AG04450 (cell line): ENCODE measurements at places on chromosomes 3 and 15.
A peak's percentile ranks its signal among the peaks of the same experiment; 100 is the strongest.

DNA sequence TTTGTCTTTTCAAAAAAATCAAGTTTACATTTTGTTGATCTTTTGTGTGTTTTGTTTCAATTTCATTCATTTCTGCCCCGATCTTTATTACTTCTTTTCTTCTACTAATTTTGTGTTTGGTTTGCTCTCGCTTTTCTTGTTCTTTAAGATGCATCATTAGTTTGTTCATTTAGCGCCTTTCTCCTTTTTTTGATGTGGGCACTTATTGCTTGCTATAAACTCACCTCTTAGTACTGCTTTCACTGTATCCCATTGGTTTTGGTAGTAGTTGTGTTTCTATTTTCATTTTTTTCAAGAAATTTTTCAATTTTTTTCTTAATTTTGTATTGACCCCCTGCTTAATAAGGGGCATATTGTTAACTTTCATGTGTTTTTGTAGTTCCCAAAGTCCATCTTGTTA lies 34.4 kb downstream of the PRKCI start:
- no peak for DNase-seq

GRCh38 chr3:30245858-30246622 lies 360.4 kb upstream of the TGFBR2 start:
- no peak for DNase-seq

GRCh38 chr3:13025778-13026518 lies 47.3 kb downstream of the IQSEC1 start:
- no peak for DNase-seq

GRCh38 chr3:16130066-16130465 lies 44.4 kb upstream of the GALNT15 start:
- DNase-seq = peak; percentile 63

DNA sequence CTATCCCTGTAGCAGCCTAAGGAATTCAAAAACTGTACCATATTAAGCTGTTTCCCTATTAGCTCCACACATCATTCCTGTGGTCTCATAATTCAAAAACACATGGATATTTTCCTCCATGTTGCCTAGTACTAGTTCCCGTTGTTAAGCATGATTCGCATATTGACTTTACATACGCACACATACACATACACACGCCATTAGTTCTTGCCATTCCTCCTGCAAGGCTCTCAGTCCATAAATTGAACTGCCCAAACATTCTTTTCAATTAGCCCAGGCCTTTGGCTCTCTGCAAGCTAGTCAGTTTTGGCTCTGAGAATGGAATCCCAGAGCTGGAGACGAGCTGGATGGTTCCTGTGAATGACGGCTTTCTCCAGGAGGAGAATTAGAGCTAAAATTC lies 57.2 kb upstream of the RAD18 start:
- no peak for DNase-seq

DNA sequence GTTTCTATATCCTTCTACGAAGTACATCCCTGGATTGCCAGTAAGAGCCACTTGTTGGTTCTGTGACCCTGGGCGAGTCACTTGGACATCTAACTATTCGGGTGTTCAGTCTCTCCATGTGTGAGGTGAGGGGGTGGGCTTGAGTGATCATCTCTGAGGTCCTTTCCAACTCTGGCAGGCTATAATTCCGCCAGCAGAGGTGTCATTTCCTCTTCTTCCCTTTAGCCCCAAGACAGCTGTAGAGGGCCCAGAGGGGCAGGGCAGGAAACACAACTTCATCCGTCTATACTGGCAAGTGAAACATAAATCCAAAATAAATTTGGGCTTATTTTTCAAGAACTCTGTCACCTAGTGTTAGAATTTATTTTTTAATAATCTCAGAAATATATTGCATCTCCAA lies 38.1 kb downstream of the C2CD4A start:
- DNase-seq = no peak

DNA sequence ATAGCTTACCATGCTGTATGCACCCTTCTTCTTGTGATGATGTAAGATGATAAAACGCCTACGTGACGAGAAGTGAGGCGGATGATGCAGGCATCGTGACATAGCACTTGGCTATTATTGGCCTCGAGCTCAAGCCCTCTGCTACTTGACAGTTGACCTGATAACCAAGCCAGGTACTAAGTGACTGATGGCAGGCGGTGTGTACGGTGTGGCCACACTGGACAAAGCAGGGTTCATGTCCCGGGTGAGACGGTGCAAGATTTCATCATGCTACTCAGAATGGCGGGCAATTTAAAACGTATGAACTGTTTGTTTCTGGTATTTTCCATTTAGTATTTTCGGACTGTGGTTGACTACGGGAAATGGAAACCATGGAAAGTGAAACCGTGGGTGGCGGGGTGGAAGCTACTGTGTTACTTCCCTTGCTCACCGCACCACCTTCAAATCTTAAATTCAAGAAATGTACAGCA lies 57.7 kb downstream of the SLC12A8 start:
- DNase-seq = no peak

GRCh38 chr3:37605572-37606153 lies 256.0 kb upstream of the CTDSPL start:
- DNase-seq = no peak

DNA sequence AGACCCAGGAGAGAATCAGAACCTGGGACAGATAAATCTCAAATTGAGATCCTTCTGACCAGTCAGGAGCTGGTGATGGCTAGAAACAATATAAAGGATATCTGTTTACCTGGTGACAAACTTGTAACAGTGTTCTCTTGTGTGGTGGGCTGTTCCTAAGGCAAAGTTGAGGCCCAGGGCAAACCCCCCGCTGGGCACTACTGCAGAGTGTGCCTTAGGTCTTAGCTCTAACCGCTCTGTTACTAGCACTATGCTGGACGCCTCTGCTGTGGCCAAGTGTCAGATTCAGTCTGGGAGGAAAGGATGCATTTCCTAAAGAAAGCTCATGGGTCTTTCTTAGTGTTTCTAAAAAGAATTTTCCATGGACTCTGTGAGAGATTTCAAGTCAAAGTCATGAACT lies 146.5 kb upstream of the MEIS2 start:
- no peak for DNase-seq

- no peak for DNase-seq
Observed at GRCh38 chr15:41020311-41020710, 67.0 kb downstream of the CHAC1 start.

DNA sequence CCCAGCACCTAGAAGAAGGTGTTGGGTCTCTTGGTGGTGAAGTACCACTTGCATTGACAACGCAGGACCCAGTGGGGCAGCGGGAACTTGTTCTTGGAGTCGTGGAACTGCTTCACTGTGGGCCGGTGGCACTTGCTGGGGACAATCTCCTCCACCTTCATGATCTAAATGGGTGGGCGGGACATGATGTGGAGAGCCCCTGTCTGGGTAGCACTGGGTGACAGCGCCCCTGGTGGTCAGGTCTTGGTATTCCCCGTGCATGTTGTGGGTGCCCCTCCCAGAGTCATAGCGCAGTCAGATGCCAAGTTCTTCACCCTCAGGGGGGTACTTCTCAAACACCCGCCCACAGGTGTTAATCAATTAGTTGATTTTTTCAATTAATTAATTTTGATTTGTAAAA lies 60.2 kb downstream of the AGBL1 start:
- DNase-seq = no peak

GRCh38 chr3:125006291-125006731 lies 49.5 kb downstream of the HEG1 start:
- DNase-seq = no peak

DNA sequence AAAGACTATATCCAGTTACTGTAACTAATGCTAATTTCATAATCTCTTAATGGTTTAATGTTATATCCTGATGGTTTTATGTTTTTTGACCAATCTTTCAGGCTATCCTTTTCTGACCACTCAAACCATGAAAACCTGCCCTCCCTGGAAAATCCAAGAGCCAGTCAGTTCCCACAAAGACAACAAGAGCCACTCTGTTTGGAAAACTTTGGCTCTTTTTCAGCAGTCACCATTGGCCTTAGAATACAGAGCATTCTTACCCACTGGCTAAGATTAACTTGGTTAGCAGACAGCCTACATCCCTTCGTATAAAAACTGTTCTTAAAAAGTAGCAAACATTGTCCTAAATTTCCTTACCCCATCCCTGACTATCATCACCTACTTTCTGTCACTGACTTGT lies 32.9 kb downstream of the ALCAM start:
- no peak for DNase-seq

- DNase-seq = no peak
Observed at GRCh38 chr3:59290358-59290757, 240.5 kb upstream of the CFAP20DC start.

- no peak for DNase-seq
Observed at GRCh38 chr3:25153136-25153535, 274.9 kb upstream of the RARB start.

GRCh38 chr15:64010719-64011118 lies 35.6 kb downstream of the DAPK2 start:
- no peak for DNase-seq

DNA sequence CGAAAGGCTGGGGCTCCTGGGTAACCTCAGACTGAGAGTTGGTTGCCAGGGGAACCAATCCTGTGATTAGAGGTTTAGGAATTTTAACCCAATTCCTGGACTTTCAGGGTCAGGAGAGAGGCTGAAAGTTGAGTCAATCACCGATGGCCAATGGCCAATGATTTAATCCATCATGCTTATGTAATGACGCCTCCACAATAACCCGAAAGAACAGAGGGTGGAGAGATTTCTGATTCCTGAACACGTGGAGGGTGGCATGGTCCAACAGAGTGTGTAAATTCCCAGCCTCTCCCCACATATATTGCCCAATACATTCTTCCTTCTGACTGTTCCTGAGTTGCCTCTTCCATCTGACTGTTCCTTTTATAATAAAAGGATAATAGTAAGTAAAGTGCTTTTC lies 137.2 kb upstream of the CBLB start:
- peak; percentile 52 for DNase-seq

DNA sequence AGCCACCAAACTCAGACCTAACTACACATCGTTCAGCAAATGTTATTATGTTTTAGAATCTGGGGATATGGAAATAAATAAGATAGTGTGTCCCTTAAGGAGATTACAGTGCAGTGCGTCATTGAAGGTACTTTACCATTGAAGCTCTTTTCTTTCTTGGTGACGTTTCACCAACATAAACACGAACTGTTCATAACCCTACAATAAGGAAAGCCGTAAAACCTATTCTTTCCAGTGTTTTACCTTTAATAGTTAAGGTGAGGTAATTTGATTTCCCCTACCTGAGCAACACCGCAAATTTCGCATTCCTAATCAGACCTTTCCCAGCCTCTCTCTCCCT lies 826 bp downstream of the CCDC66 start:
- DNase-seq = no peak

GRCh38 chr3:184748219-184749135 lies 36.6 kb upstream of the MAGEF1 start:
- no peak for DNase-seq

DNA sequence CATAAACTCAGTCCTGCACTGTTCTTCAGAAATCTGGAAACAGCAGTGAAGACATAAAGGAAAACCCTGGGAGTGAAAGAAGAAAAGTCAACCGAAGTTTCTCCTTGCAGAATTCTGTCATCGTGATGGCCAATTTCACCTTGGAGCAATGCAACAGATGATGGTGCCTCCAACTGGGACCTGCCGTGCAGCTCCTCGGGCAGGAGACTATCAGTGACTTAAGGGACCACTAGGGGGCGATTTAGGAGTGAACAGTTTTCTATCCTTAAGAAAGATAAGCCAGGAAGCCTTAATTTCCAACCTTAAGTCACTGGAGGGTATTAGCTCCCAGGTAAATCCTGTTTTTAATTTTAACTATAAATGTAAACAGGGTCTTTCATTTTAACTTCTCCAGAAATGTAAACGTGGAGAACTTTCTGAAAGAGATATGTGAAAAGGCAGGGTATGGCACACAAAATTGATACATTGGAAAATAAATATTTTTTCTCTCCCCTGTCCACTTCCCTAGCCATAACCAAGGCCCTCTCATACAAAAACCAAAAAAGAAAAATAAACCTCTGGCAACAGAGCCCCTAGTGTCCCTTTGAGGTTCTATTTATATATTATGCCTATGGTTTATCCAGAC lies 116.3 kb downstream of the PDZRN3 start:
- DNase-seq = peak; percentile 36

- DNase-seq = no peak
Observed at GRCh38 chr3:29493109-29493508, 212.2 kb downstream of the RBMS3 start.

GRCh38 chr15:62626903-62627302 lies 415.6 kb upstream of the TPM1 start:
- no peak for DNase-seq

DNA sequence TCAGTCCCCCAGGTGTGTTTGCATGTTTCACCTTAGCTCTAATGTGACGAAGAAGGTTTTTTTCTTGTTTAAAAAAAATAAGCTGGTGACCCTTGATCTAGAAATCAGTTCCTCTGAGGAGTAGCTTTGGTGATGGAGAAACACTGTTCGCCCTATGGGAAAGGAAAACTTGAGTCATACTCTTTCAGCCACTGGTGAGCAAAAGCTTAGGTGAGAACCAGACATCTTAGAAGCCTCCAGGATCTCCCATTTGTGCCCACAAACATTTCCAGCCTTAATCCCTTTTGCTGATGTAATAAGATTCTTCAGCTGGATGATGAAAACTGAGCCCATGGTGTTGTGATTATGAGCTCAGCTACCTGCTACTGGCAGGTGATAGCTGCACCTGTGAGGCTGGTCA lies 37.8 kb downstream of the SLC27A2 start:
- no peak for DNase-seq

GRCh38 chr3:81072591-81072990 lies 688.9 kb downstream of the GBE1 start:
- DNase-seq = no peak

DNA sequence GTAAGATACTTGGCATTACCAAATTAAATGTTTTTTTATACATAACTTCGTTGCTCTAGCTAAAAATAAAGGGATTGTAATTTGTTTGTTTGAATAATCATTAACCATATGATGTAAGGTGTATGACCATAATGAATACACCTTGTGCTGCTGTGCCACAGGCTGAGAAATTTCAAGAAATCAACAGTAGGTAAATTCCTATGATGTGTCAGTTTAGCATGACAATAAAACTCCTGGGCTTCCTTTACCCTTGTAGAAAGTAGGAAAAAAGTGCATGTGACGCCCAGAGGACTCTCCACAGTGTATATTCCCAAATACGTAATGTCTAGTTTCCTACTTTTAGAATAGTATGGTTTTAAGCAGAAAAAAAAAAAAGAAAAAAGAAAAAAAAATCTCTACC lies 208.1 kb downstream of the SATB1 start:
- DNase-seq = no peak

- no peak for DNase-seq
Observed at GRCh38 chr3:46097691-46098241, 70.5 kb upstream of the XCR1 start.

DNA sequence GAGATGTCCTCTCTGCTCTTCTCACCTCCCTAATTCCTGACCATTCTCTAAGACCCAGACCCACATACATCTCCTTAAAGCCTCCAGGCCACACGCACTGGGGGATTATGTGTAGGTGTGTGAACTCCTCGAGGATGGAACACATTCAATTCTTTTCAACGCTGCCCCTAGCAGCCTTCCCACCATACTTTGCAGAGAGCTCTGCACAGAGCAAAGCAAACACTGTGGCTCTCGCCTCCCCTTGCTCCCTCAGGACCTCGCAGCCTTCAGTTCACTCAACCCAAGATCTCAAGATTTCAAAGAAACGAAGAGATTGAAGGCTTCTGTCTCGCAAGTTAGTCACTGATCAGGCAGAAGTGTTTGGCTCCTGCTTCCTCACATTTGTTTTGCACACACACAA lies 6.0 kb downstream of the ACTC1 start:
- no peak for DNase-seq

- no peak for DNase-seq
Observed at GRCh38 chr3:120457827-120458226, 7.0 kb upstream of the FSTL1 start.

- no peak for DNase-seq
Observed at GRCh38 chr3:56994391-56994790, 66.1 kb upstream of the SPATA12 start.
